ENCODE measurements at places on chromosomes 5 and 9.

DNA sequence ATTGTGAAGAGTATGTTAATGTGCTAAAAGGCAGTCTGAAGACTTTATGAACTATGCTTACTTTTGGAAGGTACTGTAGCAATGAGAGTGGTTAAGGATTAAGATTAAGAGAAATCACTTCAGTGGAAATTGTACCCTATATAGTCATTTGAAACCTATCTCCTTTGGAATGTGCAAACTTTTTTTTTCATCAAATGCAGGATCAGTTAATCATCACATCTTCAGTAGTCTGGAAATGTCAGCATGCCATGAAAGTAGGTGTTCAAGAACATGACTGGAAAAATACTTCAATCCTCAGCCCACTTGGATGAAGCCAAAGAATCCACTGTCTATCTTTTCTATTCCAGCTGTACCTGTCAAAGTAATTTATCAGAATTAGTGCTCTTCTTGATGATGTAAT is 157.8 kb upstream of the TMEM161B start:
- DNase-seq = no peak

GRCh38 chr9:72955126-72955455 is 2.2 kb upstream of the ALDH1A1 start:
- DNase-seq = no peak

GRCh38 chr5:158054223-158055110 is 195.5 kb upstream of the CLINT1 start:
- DNase-seq = no peak

DNA sequence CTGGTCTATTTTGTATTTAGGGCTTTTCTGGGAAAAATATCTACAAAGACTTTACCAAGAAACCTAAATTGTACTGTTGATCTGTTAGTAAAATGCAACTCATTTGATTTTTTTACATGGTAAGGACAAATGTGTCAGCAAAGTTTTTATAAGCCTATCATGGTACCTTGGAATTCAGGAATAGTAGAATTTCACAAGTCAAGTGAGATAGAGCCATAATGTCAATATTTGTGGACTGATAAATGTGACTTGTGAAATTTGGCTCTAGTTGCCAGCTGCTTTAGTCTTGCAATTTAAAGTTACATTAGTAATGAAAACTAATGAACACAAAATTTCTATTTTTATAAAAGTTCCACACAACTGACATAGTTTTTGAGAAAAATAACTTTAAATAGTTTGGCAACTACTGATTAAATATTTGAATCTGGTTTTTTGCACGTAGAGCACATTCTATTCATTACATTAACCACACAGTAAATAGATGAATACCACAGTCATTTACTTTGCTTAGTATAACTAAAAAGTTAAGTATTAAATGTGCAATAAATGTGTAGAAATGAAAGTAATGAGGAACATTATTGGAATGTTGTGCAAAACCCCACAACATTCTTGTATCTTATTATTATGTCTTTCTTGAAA is 41.2 kb upstream of the RIOK2 start:
- DNase-seq = no peak

DNA sequence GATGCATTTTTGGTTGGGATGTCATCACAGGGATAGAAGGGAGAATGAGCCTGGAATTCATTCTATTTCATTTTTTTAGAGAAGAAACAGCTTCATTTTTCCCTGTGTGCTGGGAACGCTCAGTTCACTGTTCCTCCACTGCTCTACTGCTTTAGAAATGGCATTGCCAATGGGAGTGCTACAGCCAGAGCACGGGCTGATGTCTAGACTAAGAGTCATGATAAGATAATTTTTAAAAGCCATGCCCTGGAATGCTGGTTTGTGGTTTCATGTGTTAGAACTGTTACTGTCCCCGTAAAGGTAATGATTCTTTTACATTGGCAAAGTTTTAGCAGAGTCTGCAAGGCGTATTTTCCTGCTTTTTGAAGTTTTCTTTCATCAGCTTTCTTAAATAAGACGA is 119.6 kb downstream of the SEMA6A start:
- DNase-seq = no peak

- DNase-seq = no peak
Measured at GRCh38 chr9:127285965-127286364, 21.4 kb downstream of the GARNL3 start.

DNA sequence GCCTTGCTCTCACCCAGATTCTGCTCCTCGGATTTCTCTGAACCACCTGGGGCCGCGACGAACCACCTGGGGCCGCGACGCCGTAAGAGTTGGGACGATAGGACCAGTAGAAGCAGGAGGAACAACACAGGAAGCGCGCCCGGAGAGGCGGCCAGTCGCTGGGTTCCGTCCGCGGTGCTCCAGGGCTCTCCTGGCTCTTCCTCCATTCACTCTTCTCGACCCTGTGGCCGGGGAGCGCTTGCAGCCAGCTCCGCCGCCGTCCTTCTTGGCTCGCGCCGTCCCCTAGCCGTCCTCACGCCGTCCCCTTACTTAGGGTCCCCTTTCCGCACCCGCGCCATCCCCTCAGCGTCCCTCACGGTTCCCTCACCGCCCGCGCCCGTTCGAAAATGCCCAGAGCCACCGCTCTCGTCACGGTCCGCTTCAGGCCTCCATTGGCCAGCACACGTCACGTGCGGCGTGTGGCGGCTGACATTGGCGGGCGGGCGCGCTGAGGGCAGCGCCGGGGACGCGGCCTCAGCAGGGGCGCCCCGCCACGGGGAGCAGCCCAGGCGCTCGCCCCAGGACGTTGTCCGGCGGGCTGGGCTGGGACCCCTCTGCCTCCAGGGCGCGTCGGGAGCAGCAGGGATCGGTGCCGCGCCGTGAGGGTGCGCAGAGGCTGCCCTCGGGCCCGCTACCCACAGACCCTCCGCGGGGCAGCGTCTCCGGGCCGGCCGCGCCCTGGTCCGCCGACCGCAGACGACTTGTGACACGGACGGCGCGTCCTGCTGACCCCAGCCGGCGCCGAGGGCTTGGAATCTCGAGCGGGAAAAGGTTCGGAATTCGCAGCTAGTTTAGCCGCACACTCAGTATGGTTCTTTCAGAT is 53.7 kb upstream of the PTPDC1 start:
- DNase-seq = peak; percentile 79

DNA sequence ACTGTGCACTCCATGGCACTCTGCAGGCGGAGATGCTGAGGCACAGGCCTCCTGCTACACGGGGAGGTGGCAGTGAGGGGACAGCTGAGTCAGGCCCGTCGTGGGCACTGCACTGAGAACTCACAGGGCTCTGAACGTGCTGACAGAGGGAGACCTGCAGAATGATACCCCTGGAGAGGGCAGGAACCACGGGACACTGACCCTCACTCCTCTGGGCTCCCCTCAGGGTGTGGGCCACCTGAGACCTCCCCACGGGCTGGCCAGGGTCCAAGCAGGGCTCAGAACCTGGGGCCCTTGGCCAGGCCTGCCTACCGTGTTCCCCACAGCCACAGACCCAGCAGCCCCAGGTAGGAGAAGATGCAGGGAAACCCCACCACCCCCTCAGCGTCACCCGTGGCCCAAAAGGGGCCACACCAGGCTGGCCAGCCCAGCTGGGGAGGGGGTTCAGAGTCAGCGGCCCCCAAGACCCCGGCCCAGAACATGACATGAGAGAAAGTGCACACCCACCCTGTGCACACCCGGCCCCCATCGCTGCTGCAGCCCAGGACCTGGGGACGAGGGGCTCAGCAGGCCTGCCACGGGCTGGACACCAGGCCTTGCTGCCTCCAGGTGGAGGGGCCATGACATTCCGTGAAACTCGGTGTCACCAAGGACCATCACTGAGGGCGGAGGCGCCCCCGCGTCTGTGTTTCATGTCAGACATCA is 30.9 kb downstream of the GLT6D1 start:
- no peak for DNase-seq

- no peak for DNase-seq
Measured at GRCh38 chr5:157541447-157542118, 34.0 kb downstream of the ADAM19 start.

- DNase-seq = no peak
Measured at GRCh38 chr5:136781464-136781863, 416.1 kb upstream of the TRPC7 start.

- DNase-seq = no peak
Measured at GRCh38 chr9:129469988-129470316, 150.9 kb downstream of the C9orf50 start.

DNA sequence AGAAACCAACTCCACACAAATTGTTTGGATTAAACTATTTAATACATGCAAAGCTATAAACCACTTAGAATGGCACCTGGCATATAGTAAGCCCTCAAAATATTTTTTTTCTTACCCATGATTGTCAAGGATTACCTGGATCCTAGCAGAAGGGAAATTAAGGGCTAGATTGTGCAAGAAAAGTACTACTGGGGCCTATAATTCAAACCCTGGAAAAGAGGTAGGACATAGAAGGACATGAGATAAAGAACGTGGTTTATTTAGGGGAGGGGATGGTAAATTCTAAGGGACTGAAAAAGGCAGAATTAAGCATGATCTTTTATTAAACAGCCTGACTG is 14.9 kb upstream of the ARL15 start:
- no peak for DNase-seq

DNA sequence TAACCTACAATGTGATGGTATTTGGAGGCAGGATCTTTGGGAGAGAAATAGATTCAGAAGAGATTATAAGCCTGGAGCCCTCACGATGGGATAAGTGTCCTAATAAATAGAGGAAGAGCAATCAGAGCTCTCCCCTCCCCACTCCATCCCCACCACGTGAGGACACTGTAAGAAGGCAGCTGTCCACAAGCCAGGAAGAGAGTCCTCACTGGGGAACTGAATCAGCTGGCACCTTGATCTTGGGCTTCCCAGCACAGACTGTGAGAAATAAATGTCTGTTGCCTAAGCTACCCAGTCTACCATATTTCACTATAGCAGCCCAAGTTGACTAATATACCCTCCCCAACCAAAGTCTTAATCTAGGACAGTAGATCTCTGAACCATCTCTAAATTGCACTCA is 118.1 kb downstream of the SUSD1 start:
- DNase-seq = no peak

- DNase-seq = no peak
Measured at GRCh38 chr9:11872471-11872870, 820.7 kb upstream of the TYRP1 start.

DNA sequence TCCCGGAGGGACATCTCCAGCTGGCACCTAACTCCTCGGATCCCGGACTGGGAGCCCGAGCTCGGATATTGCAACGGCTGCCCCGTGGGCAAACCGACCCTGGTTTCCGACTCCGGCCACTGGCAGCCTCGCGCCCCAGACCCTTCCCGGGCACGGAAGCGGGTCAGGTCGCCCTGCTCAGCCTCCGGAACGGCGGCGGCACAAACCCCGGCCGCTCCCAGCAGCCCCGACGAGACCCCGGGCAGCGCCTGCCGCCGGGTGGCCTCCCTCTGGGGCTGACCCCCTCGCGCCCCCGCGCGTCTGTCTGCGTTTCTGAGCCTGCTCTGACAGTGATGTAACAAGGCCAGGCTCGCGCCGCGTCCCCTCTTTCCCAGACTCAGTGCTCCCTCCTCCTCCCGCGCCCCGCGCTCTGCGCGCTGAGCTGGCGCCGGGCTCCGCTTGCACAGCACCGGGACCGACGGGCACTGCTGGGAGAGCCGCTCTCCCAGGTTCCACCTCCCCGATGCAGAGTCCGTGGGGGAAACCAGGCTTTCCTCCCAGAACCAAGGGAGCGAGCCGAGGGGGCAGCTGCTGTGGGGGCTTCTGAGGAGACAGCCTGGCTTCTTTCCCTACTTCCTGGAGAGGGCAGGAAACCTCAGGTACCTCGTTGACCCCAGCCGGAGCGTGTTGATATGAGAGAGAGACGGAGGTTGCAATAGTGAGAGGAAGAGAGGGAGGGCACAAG is at the start of gene TMEM215:
Gene TMEM215 (plus strand): TSS at position 373 of the 724 bp plus-strand sequence. CDS start 644 bp downstream, outside the sequence.
- DNase-seq = no peak

- DNase-seq = no peak
Measured at GRCh38 chr5:178143901-178144300, 9.8 kb downstream of the NHP2 start.

DNA sequence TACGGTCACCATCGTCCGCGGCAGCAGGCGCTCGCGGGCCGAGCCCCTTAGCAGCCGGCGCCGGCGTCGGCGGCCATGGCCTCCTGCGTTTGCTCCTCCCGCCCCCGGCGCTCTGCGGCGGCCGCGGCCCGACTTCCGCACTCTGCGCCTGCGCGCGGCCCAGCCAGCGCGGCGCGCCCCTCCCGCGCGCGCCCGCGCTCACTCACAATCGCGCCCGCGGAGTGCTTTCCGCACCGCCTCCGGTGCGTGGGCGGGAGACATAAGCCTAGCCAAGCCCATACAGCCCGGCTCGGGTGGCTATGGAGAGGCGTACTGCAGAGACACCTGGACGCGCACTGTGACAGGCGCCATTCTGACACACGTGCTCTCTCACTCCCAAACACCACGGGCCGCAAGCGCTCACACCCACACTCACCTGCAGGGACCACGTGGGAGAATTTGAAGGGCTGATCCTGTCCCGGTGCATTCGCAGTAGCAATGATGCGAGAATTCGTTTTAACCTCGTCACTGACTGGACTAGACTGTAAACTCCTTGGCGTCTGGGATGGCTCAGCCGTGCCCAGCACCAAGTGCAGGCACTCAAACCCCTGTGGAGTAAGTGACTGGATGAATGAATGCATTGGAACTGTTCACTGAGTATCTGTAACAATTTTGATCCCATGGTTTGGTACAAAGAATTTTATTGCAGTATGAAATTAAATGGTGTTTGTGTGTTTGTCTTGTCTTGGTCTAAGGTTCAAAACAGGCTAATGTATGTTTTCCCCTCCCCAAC is at the start of gene RNF145:
Gene RNF145 (minus strand): TSS at position 116 of the 772 bp plus-strand sequence. CDS start 5,936 bp downstream, outside the sequence.
- DNase-seq = peak; percentile 92

GRCh38 chr9:82511626-82512025 is 523.1 kb downstream of the SPATA31D1 start:
- no peak for DNase-seq

DNA sequence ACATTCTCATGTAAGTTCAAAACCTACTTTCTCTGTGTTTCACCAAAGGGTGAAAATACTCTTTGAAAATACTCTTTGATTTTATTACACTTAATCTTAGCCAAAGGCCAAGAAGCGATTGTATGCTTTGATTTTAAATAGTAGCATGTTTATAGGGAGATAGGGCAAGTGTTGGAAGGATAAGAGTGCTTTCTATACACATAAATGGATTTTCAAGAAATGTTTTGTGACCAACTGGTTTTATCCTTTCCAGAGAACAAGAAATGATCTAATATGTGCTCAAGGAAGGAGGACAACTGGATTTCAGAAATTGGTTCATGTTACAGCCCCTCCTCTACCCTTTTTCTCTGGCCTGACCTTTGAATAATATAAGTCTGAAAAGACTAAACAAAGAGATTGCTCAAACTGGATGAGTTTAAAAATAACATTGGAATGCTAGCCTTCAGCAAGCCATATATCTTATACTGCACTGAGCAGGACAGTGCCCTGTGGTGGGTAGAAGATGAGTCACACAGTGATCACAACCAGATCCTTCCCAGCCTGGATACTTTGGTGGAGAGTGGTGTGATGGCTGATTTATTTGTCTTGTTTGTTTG is 13.1 kb downstream of the PALM2AKAP2 start:
- no peak for DNase-seq

- DNase-seq = no peak
Measured at GRCh38 chr5:90809311-90810056, 250.9 kb downstream of the ADGRV1 start.

GRCh38 chr9:36900136-36900855 is 133.8 kb downstream of the PAX5 start:
- DNase-seq = no peak
